ENCODE measurements at places on chromosomes 2 and 18.

GRCh38 chr2:75431763-75432162 is 129.0 kb downstream of the EVA1A start:
- no peak for DNase-seq

- DNase-seq, result no peak
Observed at GRCh38 chr2:230865766-230866755, 1.3 kb downstream of the ITM2C start.

GRCh38 chr2:168392024-168392423 is 64.0 kb upstream of the CERS6 start:
- no peak for DNase-seq

- no peak for DNase-seq
Observed at GRCh38 chr2:132564065-132564464, 105.9 kb downstream of the LYPD1 start.

DNA sequence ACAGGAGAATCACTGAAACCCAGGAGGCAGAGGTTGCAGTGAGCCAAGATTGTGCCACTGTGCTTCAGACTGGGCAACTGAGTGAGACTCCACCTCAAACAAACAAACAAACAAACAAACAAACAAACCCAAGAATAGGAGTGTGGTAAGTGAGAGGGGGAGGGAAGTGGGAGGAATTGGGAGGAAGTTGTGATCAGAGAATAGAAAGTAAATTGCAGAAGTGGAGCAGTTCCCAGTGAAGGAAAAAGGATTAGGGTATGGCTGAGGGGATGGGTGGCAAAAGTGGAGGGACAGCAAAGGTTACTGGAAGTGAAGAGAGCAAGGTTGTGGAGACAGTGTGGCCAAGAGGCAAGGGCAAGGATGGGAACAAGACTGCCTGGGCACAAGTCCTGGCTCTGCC is 41.1 kb upstream of the C1GALT1C1L start:
- no peak for DNase-seq

Measured in NCI-H2081 treated with DMSO at 0.1 percent for 48 hours (cell line).